ENCODE measurements at places on chromosomes 16 and 17.

GRCh38 chr17:27895123-27895895 lies 2.1 kb upstream of the LYRM9 start:
- no peak for DNase-seq

- DNase-seq, result no peak
These were observed 10.4 kb upstream of the LASP1NB start for GRCh38 chr17:38914741-38915638.

DNA sequence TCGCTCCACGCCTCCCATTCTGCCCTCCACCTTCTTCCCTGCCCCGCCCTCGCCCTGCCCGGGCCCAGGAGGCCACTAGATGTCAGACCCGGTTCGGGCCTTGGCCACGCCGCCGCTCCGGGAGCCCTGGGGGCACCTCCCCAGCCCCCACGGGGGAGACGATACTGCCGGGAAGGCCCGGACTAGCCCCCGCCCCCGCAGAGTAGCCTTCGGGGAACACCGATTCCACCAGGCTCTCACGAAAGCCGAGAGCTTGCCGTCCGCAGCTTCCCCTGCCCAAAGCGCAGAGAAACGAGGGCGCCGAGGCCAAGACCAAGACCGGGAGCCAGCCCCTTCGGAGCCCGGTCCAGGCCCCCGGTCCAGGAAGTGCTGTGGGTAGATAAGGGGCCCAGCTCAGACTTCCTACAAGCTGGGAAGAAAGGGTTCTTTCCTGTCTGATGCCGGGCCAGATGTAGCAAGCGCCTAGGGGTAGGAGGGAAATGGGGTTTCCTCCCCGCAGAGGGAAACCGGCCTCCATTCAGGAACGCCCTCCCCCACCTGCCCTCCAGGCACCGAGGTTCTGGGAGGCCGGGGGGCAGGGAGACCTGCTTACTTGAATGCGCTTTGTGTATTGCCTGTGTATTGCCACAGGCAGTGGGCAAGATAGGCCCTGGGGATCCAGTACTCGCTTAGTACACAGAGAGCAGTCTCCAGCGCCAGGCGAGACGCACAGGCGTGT lies 806 bp upstream of the CYB561 start:
- no peak for DNase-seq

DNA sequence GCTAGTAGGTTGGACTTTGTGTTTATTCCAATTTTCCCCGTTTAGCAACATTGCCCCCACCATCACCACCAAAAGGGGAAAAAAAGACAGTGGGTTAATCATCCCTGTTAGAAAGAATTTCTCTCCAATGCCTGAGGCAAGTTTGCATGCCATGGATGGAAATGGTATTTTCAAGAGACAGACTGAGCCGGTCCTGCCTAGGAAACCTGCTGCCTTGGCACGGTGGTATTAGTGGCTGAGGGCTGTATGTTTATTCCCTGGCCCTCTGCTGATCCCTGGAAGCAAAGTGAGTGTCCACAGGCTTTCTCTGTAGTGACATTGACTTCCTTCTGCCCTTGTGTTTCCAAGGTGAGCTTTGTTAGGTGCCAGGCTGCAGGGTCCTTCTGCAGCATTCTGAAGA lies 427.0 kb upstream of the RBFOX1 start:
- no peak for DNase-seq

GRCh38 chr17:13702266-13702665 lies 100.5 kb upstream of the HS3ST3A1 start:
- peak; percentile 64 for DNase-seq

DNA sequence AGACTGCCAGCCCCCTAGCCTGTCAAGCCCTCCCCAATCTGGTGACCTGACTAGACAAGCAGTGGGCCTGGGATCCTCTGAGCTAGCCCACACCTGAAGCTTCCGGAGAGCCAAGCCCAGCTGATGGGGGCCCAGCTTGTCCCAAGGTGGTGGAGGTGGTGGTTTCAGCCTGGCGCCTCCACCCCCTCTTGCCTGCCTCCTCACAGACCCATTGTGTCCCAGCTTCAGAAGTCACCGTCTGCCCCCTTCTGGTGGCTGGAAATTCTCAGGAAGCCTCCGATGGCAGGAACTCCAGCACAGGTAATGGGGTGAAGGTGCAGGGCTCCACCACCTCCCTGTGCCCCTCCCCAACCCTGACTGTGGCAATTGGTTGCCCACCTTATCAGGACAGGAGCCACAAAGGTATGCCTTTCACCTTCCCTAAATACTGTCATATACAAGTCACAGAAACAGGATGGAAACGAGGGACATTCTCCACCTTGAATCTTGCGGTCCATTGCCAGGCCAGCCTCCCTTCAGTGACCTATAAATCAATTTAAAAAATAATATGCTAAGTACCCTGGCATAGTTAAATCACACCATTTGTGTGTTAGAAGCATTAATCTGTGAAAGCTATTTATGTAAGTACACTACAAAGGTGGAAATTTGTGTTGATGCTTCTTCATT lies 66.0 kb upstream of the ZNF423 start:
- no peak for DNase-seq

DNA sequence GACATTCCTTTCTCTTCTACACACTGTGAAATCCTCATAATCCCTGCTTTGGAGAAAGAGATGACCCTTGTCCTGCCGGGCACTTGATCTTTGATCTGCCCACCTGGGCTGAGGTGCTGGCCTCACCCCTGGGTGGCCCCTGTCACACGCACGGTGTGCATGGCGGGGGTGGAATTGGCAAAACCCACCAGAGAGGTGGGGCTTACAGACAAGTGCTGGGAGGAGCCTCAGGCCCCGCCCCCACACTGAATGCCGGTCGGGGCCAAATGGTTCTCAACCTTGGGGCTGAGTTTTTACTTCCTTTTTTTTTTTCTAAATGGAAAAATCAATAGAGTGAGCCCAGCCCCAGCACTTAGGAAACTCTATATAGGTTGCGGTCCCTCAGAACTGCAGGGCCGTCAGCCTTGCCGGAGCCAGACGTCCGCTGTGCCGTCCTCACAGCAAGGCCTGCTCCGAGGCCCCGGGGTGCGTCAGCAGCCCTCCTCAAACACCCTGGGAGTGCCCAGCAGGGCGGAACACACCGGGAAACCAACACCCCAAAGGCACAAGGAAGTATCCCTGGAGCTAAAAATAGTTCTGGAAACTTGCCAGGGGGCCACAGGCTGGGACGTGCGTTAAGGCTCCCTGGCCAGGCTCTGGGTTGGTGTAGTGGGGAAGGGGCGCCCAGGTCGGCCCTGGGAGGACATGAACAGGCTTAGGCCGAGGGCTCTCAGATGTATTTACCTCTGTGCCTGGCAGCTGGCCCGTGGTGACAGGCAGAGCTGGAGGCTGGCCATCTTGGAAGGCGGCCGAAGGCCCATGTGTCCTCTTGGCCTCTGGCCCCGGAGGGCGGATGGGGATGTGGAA lies 11.0 kb downstream of the GPRC5C start:
- no peak for DNase-seq

- DNase-seq, result no peak
These were observed 39.2 kb upstream of the XPO6 start for GRCh38 chr16:28250999-28251398.

DNA sequence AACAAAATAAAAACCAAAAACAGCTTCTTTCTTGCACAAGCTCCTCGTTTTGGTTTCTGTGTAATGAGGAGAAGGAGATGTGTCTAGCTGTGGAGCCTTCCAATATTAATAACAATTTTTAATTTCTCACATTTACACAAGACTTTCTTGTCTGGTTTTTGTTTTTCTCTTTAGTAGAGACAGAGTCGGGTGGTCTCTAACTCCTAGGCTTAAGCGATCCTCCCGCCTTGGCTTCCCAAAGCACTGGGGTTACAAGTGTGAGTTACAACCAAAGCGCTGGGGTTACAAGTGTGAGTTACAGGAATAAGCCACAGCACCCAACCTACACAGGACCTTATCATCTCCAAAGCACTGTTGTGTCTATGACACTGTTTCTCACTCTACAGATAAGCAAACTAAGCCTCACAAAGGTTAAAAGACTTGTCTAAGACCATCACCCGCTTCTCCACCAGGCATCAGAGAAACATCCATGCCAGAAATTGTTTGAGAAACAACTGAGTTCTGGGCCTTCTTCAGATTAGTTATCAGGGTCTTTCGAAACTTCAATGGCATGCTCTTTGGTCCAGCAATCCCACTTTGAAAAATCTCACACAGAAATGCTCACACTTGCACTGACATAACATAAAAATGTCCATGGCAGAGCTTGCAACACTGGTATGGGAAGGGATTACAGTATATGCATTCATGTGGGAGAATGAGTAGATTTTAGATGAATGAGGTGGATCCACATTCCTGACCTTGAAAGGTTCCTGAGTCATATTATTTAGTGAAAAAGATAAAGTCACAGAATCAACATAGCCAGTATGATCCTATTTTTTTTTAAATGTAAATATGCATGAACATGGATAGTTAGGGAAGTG lies 3.9 kb downstream of the ABAT start:
- peak; percentile 21 for DNase-seq

GRCh38 chr16:31703526-31704128 lies 170.0 kb upstream of the ZNF267 start:
- DNase-seq, result no peak

- no peak for DNase-seq
These were observed 16.7 kb downstream of the LLGL2 start for GRCh38 chr17:75542229-75542628.

GRCh38 chr16:72753881-72754280 lies 294.0 kb downstream of the ZFHX3 start:
- no peak for DNase-seq

- DNase-seq, result no peak
These were observed 104.7 kb upstream of the CDH13 start for GRCh38 chr16:82522026-82522425.

- DNase-seq, result no peak
These were observed 94.4 kb upstream of the CIBAR2 start for GRCh38 chr16:85206472-85207356.

DNA sequence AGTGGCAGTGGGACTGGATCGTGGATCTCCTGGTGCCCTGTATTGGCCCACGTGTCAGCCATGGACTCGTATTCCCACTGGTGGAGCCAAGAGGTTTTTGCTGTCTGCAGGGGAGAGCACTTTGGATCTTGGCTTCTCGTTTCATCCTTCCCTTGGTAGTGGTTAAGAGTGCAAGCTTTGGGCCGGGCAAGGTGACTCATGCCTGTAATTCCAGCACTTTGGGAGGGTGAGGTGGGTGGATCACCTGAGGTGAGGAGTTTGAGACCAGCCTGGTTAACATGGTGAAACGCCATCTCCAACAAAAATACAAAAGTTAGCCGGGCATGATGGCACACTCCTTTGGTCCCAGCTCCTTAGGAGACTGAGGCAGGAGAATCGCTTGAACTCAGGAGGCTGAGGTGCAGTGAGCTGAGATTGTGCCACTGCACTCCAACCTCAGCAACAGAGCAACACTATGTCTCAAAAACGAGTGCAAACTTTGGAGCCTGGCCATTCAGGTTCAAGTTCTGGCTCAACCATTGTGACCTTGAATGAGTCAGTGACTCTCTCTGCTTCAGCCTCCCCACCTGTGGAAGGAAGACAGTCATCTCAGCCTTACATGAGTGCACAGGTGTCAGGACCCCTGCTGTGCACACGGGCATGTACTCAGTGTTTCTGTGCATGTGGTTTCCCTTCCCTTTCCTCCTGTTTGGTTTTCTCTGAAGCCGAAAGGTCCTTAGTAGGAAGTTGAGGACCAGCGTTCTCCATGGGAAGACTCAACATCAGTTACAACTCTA lies 57.4 kb downstream of the PLCG2 start:
- no peak for DNase-seq

GRCh38 chr16:50925758-50926357 lies 184.0 kb downstream of the CYLD start:
- DNase-seq, result no peak

GRCh38 chr16:78242239-78242630 lies 142.8 kb downstream of the WWOX start:
- no peak for DNase-seq

- no peak for DNase-seq
These were observed 178.9 kb downstream of the COPRS start for GRCh38 chr17:31680126-31680525.

GRCh38 chr16:4830408-4830807 lies 16.7 kb downstream of the GLYR1 start:
- no peak for DNase-seq

DNA sequence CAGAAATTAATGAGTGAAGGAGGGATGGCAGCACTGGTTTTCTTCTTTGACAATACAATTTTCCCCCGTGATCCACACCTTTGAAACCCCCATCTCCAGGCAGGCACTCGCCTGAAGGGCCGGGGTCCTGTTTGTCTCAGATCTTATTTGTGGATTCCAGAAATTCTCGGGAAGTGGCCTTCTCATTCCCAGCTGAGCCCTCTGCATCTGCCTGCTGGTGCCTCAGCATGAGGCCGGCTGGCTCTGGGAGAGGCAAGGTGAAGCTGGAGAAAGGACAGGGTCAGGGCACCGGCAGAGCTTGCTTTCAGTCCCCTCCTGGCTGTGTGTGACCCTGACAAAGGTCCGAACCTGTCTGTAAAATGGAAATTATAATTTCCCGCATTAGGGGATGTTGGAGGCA lies 35.8 kb upstream of the C1QL1 start:
- DNase-seq, result no peak

DNA sequence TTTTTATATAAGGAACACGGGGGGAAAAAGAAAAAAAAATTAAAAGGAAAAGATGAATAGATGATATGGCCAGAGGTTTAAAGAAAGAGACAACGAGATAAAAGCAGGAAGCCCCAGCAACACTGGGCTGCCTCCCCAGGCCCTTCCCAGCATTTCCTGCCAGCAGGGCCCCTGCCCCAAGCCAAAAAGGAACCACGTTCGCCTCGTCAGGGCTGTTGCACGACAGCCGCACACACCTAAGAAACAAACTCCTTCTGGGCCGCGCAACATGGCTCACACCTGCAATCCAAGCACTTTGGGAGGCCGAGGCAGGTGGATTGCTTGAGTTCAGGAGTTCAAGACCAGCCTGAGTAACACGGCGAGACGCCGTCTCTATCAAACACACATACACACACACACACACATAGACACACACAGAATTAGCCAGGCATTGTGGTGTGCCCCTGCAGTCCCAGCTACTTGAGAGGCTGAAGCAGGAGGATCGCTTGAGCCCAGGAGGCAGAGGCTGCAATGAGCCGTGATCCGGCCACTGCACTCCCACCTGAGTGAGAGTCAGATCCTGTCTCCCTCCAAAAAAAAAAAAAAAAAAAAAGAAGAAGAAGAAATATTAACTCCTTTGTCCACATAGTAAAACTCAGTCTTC lies 83.0 kb downstream of the ANKRD11 start:
- DNase-seq, result no peak

GRCh38 chr16:31532896-31533295 lies 5.2 kb downstream of the AHSP start:
- DNase-seq, result no peak

DNA sequence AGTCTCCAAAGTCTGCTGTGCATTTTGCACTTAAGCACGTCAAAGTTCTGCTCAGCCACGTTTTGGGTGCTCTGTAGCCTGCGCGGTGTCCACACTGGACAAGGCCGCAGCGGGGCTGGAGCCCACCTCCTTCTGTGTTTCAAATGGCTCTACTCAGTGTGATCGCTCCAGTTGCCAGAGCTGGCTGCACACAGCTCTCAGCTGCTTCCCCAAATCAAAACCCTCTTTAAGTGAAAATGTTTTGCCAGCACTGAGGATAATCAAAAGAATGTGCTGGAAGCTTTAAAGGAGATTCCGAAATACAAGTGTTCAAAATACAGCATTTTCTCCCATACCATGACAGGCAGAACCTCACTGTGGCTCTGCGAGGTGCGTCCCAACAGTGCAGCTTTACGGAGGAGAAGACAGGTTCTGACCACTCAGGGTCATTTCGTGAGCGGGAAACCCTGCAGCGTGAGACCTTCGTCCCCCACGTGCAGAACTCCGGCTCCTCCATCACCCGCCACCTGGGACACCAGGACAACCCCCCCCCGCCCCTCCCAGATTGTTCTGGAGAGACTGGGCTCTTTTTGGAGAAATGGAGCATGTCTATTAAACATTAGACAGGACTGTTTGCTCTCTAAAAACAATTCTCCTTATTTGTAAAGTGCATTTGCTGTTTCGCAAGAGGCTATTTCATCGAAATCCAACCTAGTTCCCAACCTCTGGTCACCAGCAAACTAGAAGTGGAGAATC lies 16.6 kb downstream of the TBC1D16 start:
- DNase-seq, result no peak
